ENCODE measurements at places on chromosomes 5 and 9. TPM values are rescaled to one million over a fixed set of nuclear protein-coding genes. Genes with fewer than 3 reads are reported as not detected.

DNA sequence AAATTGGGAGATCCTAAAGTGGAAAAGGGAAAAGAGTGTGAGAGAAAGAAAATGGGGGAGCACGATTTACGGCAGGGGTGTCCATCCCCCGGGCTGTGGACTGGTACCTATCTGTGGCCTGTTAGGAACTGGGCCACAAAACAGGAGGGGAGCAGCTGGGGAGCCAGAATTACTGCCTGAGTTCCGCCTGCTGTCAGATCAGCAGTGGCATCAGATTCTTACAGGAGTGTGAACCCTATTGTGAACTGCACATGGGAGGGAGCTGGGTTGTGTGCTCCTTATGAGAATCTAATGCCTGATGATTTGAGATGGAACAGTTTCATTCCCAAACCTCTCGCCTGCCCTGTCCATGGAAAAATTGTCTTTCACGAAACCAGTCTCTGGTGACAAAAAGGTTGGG is 108.3 kb upstream of the ADAMTSL1 start:
- DNase-seq, result no peak

DNA sequence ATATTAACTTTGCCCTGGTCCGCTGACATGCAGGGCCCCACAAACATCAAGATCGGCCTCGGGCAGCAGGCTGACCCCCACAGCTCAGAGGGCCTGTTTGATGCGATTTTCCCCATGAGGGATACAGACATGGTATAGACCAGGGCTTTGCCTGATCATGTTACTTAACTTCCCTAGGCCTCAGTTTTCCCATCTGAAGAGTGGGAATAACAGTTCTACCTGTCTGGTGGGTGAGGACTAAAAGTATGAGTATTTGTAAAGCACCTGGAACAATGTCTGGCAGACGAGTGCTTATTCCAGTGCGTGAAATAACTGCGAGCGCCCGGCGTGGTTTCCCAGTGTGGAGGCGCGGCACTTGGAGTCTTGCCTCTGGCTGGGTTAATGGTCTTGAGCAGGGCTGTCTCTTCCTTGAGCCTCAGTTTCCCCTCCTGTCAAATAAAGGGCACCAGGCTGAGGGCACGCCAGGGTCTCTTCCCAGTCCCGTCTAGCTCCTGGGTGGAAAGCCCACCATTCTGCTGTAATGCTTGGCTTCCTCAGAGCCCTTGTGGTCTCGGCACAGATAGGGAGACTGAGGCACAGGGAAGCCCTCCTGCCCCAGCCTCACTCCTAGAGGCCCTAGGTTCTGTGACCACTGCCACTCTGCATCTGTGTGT is 47.2 kb downstream of the ASS1 start:
- no peak for DNase-seq

GRCh38 chr5:36496471-36496870 is 109.9 kb upstream of the SLC1A3 start:
- DNase-seq, result no peak

GRCh38 chr9:119195521-119195920 is 173.7 kb downstream of the BRINP1 start:
- no peak for DNase-seq

GRCh38 chr5:142540922-142541422 is 144.9 kb downstream of the FGF1 start:
- peak; percentile 81 for DNase-seq

GRCh38 chr9:28136113-28136512 is 562.8 kb upstream of the C9orf72 start:
- no peak for DNase-seq

- no peak for DNase-seq
Observed at GRCh38 chr5:176144508-176144907, 93.7 kb upstream of the SIMC1 start.

DNA sequence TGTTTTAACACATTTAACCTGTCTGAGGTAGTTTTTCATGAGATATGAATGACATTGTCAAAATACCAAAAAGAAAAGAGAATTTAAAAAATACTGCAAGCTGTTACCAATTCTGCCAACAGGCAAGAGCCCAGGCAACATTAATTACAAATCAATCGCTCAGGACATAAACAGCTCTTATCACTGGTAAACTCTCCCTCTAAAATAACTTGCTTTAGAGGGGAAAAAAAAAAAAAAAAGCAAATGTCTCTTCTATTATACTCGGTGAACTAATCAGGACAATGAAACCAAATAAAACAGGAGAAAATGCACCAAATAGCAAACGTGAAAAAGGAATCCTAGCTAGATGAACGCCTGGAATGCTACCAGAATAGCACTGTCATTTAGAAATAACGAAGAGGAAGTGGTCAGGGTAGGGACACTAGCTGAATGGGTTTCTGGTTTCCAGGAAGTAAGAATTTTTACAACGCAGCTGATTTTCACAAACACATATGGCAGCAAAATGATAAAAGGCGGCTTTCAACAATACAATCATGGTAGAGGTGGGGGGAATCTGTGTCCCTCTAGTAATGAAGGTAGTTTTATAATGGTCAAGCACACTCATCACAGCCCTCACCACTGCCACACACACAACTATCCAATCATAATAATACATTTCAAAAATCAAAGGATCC is 94.9 kb downstream of the DENND1A start:
- DNase-seq, result peak; percentile 57

Gene FGD3
- 1.3 TPM for total RNA-seq

Gene NOL6
- 20.6 TPM for total RNA-seq

Gene GABRA1
- total RNA-seq, result not detected

Gene FBLL1
- 0.63 TPM for total RNA-seq

Gene ADAMTS6
- total RNA-seq, result 15.4 TPM

Gene OR2V2
- total RNA-seq, result not detected

Gene PCDHGB2
- total RNA-seq, result 3.0 TPM

Gene RICTOR
- total RNA-seq, result 15.1 TPM

Data from cardiac muscle cell (in vitro differentiated cells and primary cell).